ENCODE measurements at places on chromosomes 2 and 18.

GRCh38 chr2:33116799-33117198, 170.0 kb downstream of the LTBP1 start:
- DNase-seq = no peak

- DNase-seq = peak; percentile 23
These were observed 6.6 kb upstream of the SEMA4C start for GRCh38 chr2:96876269-96877041.

- DNase-seq = no peak
These were observed 90.9 kb downstream of the OSBPL6 start for GRCh38 chr2:178285287-178285615.

GRCh38 chr2:38073211-38074057, 2.5 kb downstream of the CYP1B1 start:
- DNase-seq = no peak

DNA sequence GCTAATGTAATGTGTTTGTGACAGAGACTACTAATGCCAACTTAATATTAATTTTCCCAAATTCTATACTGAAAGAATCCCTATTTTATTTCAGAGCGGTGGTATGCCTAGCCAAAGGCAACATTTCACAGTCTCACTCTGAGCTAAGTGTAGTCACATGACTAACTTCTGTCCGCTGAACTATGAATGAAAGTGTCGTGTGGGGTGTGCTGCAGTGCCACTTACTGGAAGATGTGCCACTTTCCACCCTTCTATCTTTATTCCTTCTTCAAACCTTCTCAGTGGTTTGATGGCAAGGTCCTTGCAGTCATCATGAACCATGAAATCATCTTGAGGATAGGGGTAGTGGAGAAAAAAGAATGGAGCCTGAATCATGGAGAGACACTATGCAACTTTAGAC, 47.3 kb upstream of the C1D start:
- no peak for DNase-seq

- DNase-seq = no peak
These were observed 801.0 kb downstream of the TDRD15 start for GRCh38 chr2:21924640-21925285.

GRCh38 chr2:128710729-128711128, 392.1 kb upstream of the HS6ST1 start:
- no peak for DNase-seq

GRCh38 chr2:142682528-142682927, 194.9 kb upstream of the KYNU start:
- DNase-seq = no peak

DNA sequence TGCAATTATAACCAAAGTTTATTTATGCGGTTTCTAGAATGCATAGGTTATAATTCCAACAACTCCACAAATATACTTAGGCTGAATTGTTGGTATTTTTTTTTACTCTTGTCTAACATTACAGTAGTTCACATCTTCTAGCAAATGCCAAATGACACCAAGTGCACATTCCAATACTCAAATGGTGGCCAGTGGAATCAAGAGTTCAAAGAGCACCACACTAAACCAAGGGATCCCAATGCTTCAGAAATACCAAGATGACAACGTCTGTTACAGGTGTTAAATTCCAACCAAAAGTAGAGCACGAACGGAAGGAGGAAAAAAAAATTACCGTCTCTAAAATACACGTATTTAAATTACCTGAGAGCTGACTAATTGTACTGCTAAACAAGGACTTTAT, 136.2 kb downstream of the TMEM247 start:
- DNase-seq = no peak
